Activated CD4-positive, alpha-beta T cell treated with anti-CD3 and anti-CD28 coated beads for 36 hours (primary cell): ENCODE measurements at places on chromosomes 5 and 9. TPM values are rescaled to one million over a fixed set of nuclear protein-coding genes. Genes with fewer than 3 reads are reported as not detected.

The NTNG2 gene
- 1.8 TPM for total RNA-seq

The NMUR2 gene
- total RNA-seq: not detected

The GPX3 gene
- not detected for total RNA-seq

The PRSS3 gene
- not detected for total RNA-seq

The IL5 gene
- 0.69 TPM for total RNA-seq

The HRCT1 gene
- not detected for total RNA-seq

The LRRC8A gene
- 15.5 TPM for total RNA-seq

The SLC6A18 gene
- not detected for total RNA-seq

The LPAR1 gene
- not detected for total RNA-seq

The LCN9 gene
- total RNA-seq: not detected

The SEC24A gene
- total RNA-seq: 32.2 TPM

The ECSCR gene
- total RNA-seq: 0.83 TPM

The SLC34A1 gene
- total RNA-seq: 0.14 TPM

The PPP3R2 gene
- not detected for total RNA-seq

The CDX1 gene
- total RNA-seq: not detected

The GRIN3A gene
- not detected for total RNA-seq

The UNC13B gene
- 2.7 TPM for total RNA-seq

The FBN2 gene
- not detected for total RNA-seq

The SCGB3A1 gene
- not detected for total RNA-seq

The TLX3 gene
- not detected for total RNA-seq

The PRRX2 gene
- total RNA-seq: 0.57 TPM

The OTP gene
- total RNA-seq: not detected
